ENCODE measurements at places on chromosomes 7 and 10.

- no peak for DNase-seq
Observed at GRCh38 chr10:88386204-88386788, 196.8 kb downstream of the RNLS start.

GRCh38 chr10:112407696-112408095 is 33.8 kb downstream of the ACSL5 start:
- no peak for DNase-seq

DNA sequence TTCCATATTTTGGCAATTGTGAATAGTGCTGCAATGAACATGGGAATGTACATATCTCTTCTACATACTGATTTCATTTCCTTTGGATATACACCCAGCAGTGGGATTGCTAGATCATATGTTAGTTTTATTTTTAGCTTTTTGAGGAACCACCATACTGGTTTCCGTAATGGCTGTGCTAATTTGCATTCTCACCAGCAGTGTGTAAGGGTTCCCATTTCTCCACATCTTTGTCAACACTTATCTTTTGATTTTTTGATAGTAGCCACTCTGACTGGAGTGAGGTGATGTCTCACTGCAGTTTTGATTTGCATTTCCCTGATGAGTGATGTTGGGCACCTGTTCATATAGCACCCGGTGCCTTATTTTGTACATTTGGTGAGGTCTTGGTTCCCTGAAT is 519.6 kb downstream of the REEP3 start:
- DNase-seq = no peak

DNA sequence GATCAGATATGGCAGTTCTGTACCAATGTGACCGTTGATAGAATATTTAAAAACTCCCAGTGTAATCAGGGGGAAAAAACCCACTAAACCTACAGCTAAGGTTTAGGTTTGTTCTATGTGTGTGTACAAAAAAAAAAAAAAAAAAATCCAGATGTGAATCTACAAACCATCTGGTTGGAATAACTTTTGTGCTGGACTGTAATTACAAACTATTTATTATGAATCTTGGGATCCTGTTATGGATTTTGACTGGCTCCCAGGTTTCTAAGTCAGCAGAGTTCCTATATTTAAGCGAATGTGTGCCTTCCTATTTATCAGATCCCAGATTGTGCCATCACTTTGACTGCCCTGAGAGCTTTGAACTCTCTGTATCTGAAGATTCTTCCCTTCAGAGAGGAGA is 29.1 kb downstream of the BMPER start:
- DNase-seq = no peak

DNA sequence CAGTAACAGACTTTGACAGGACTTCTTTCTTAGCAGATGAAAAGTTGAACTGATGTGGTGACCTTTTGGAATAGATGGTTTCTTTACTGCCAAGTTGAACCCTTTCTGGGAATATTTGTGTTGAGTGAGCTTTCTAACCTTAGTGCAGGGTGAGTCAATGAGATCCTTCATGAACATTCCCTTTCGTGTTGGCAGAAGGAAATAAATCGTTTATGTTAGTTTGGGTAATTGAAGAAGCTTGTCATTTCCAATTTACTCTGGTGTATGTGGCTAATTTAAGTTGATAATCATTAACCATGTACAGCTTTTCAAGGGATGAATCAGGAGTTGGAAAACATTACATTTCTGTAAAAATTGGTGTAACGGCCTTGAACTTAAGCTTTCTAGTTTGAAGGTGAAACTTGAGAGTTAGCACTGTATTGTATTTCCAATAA is 43.4 kb downstream of the PTTG1IP2 start:
- DNase-seq = no peak

GRCh38 chr10:120948889-120949608 is 97.9 kb downstream of the WDR11 start:
- DNase-seq = peak; percentile 32

GRCh38 chr7:27187475-27188385 is 2.7 kb upstream of the HOXA11 start:
- DNase-seq = no peak

- no peak for DNase-seq
Observed at GRCh38 chr7:97390915-97391593, 273.6 kb downstream of the SDHAF3 start.

DNA sequence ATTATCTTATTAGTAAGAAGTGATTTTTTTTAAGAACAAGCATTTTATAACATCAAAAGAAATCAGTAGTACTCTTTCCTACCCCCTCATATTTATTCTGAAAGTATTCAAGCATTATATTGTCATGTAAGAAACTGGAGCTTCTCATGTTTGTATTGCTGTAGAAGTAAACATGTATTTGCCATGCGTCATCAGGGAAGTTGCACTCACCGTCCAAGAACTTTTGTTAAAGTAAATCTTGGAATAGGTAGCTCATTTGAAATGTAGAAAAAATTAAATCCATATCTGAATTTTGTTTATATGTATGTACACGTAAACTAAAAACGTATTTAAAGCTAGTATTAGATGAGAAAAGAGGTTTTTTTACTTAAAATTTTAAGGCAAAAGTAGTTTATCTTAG is 96.8 kb downstream of the PTEN start:
- no peak for DNase-seq

- no peak for DNase-seq
Observed at GRCh38 chr7:145732521-145732920, 384.1 kb upstream of the CNTNAP2 start.

GRCh38 chr10:351770-352334 is 216.6 kb downstream of the ZMYND11 start:
- DNase-seq = no peak

DNA sequence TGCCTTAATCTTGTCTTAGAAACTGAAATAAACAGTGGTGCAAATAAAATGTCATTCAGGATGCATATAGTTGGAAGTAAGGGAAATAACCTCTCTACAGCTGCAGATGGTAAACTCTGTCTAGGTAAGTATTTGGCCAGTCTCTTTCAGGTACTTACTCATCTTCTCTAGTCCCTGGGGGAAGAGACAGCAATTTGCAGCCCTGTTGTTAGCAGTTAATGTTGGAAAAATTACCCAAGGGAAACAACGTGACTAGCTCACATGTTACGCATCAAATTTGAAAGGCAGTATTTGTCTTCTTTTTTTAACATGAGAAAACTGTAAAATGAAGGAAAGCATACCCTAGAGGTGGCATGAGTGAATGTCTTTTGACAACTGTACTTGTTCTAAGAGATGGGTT is 3.2 kb upstream of the HUS1 start:
- no peak for DNase-seq

DNA sequence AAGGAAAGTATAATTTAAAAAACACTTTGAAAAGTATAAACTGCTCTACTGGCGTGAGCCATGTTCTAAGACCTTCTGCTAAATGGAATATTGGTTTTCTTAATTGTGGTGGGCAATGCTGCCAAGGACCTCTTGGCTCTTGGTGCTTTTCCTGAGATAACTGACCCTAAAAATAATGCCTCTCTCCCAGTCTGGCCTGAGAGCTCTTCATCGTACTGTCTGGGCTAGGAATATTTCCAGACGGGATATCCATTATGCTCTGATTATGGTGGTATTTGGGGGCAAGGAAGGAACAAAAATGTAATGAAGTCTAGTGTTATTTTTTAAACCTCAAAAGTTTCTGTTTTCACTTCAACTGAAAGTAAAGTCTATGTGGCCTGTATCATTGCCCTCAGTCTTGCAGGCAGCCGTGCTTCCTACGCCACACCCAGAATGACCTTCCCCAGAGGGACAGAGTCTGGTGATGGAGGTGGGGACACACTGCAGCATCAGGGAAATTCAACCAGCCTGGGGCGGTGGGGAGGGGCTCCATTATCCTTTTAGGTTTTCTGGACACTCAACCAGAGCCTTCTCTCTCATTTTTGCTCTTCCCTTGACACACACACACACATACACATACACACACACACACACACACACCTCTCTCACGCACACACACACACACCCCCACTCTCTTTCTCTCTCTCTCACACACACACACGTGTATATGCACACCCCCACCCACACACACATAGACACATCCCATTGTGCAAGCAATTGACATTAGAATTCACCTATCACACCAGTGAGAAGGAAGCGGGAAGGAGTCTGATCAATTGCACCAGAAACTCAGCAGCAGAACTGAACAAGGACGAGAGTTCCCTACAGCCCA is 99.6 kb downstream of the LRRC18 start:
- no peak for DNase-seq
